IMR-90 (cell line): ENCODE measurements at places on chromosomes 1 and 21. TPM values are rescaled to one million over a fixed set of nuclear protein-coding genes. Genes with fewer than 3 reads are reported as not detected.

GRCh38 chr1:58456470-58456869 lies 90.1 kb downstream of the OMA1 start:
- no peaks in the 10 kb centered on the region for H3K4me1 ChIP-seq
- no peak overlapping the region for H3K4me3 ChIP-seq
- H3K27me3 ChIP-seq: peaks cover 4% of the 10 kb centered on the region
- H3K27ac ChIP-seq: no peak overlapping the region

- H3K4me3 ChIP-seq: no peak overlapping the region
- H3K27me3 ChIP-seq: no peaks in the 10 kb centered on the region
- H3K27ac ChIP-seq: no peak overlapping the region
- H3K4me1 ChIP-seq: no peaks in the 10 kb centered on the region; the same call in 1 of the 2 replicates
- H3K36me3 ChIP-seq: 0 out of 2 replicates have a peak, but pooled peaks cover 1% of the 10 kb centered on the region
Measured at GRCh38 chr1:25634066-25634465, 17.5 kb downstream of the MAN1C1 start.

DNA sequence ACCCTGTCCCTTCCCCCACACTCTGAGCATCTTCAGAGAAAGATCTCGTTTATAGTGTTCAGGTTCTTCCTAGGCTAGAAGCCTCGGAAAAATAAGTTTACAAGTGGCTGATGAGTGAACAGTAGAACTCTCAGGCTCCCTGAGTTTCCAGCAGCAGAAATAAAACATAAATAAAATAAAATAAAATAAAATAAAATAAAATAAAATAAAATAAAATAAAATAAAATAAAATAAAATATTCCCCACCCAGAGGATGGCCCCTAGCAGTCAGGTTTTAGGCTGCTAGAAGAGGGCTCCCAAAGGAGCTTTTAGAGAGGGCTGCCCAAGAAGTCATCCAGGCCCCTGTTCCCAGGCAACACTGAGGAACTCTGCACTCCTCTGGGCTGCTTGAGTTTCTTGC lies 55.1 kb downstream of the KCNC4 start:
- H3K4me3 ChIP-seq: no peak overlapping the region
- no peaks in the 10 kb centered on the region for H3K4me1 ChIP-seq
- DNase-seq: no peak
- no peak overlapping the region for H3K27ac ChIP-seq
- H3K36me3 ChIP-seq: no peaks in the 10 kb centered on the region
- H3K27me3 ChIP-seq: peaks cover 36% of the 10 kb centered on the region

- no peaks in the 10 kb centered on the region for H3K36me3 ChIP-seq
- H3K4me3 ChIP-seq: no peak overlapping the region
- no peak overlapping the region for H3K27ac ChIP-seq
- DNase-seq: no peak
- no peaks in the 10 kb centered on the region for H3K27me3 ChIP-seq
Measured at GRCh38 chr1:234940841-234941240, 187.8 kb downstream of the TOMM20 start.

GRCh38 chr1:157968508-157968907 lies 24.9 kb upstream of the KIRREL1 start:
- H3K36me3 ChIP-seq: no peaks in the 10 kb centered on the region
- H3K27ac ChIP-seq: peak overlapping the region; percentile 46
- peaks cover 15% of the 10 kb centered on the region for H3K4me1 ChIP-seq
- peak; percentile 85 for DNase-seq

GRCh38 chr1:1910651-1911331 lies 4.3 kb upstream of the CALML6 start:
- H3K36me3 ChIP-seq: no peaks in the 10 kb centered on the region
- no peak overlapping the region for H3K27ac ChIP-seq
- H3K4me3 ChIP-seq: no peak overlapping the region
- DNase-seq: no peak
- H3K4me1 ChIP-seq: peaks cover 4% of the 10 kb centered on the region
- peaks cover 3% of the 10 kb centered on the region; the same call in 1 of the 2 replicates for H3K27me3 ChIP-seq

- no peak overlapping the region for H3K27ac ChIP-seq
- H3K4me3 ChIP-seq: no peak overlapping the region
- no peaks in the 10 kb centered on the region for H3K27me3 ChIP-seq
Measured at GRCh38 chr21:15250384-15250783, 185.6 kb upstream of the NRIP1 start.

DNA sequence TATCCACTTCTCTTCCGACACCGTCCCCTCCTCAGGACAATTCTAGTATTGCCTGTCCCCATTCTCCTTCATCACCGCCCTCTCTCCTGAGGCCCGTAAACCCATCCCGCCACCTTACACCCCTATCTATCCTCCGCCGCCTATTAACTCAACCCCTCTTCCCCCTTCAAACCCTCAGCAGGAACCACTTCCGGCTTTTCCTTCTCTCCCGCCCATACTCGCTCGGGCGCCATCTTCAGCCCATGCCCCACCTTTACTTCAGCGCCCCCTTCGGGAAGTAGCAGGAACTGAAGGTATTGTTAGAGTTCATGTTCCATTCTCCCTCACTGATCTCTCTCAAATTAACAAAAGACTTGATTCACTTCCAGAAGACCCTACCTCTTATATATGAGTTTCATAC lies 31.6 kb downstream of the VN1R5 start:
- no peak for DNase-seq
- H3K4me1 ChIP-seq: no peaks in the 10 kb centered on the region
- no peak overlapping the region for H3K4me3 ChIP-seq

- no peak overlapping the region for H3K27ac ChIP-seq
- H3K27me3 ChIP-seq: peaks cover 64% of the 10 kb centered on the region
- DNase-seq: peak; percentile 28
- no peaks in the 10 kb centered on the region for H3K4me1 ChIP-seq
Measured at GRCh38 chr1:201361652-201362504, 15.6 kb downstream of the TNNT2 start.

DNA sequence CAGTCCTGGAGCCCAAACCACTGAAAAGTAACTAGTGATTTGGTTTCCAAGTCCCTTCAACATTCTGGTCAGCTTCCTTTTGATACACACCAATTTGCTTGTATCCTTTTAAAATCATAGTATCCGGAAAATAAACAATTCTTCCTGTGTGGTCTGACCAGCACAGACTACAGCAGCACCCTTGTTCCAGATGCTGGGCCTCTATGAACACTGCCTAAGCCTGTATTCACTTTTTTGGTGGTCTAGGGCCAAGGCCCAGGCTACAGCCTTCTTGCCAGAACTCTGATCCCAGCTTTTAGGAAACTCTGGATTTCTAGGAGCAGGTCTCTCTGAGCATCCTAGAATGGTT lies 801 bp upstream of the DDAH1 start:
- H3K4me1 ChIP-seq: peaks cover 7% of the 10 kb centered on the region
- DNase-seq: peak; percentile 66
- H3K27ac ChIP-seq: peak overlapping the region; percentile 9; the same call in 1 of the 2 replicates
- H3K36me3 ChIP-seq: no peaks in the 10 kb centered on the region

DNA sequence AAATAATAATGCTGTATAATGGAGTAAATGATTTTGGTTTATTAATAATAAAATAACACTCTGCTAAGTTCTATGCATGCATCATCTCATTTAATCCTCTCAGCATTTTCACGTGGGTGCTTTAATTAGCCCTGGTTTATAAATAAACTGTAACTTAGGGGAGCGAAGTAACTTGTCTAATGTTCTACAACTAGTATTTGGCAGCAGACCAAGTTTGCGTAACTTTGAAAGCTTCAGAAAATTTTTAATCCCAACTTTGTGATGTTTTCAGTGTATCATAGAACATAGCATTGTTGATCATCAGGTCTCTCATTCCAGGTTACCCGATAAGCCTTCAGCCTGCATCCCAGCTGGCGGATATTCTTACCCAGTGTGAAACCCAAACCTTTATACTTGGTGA lies 322.4 kb upstream of the SGIP1 start:
- H3K27ac ChIP-seq: no peak overlapping the region
- H3K27me3 ChIP-seq: no peaks in the 10 kb centered on the region
- no peaks in the 10 kb centered on the region for H3K36me3 ChIP-seq
- DNase-seq: no peak
- H3K4me3 ChIP-seq: no peak overlapping the region

DNA sequence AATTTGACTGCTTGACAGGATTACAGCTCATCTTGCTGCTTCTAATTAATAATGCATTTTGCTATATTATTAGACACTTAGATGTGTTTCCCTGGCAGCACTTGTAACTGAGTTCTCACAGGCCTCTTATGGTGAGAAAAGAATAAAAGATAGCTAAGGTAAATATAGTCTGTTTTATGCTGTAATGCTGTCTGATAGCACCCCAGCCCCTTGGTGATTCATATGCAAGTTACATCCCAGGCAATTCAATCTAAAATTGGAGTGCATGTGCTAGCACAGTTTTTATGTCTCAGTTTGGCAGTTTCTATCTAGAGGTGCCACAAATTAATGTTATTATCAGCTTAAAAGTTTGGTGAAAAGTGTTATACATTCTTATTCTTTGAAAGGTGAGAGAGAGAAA lies 42.2 kb downstream of the RGS13 start:
- no peak overlapping the region for H3K4me3 ChIP-seq
- H3K36me3 ChIP-seq: no peaks in the 10 kb centered on the region
- H3K27me3 ChIP-seq: no peaks in the 10 kb centered on the region
- peak; percentile 21 for DNase-seq

DNA sequence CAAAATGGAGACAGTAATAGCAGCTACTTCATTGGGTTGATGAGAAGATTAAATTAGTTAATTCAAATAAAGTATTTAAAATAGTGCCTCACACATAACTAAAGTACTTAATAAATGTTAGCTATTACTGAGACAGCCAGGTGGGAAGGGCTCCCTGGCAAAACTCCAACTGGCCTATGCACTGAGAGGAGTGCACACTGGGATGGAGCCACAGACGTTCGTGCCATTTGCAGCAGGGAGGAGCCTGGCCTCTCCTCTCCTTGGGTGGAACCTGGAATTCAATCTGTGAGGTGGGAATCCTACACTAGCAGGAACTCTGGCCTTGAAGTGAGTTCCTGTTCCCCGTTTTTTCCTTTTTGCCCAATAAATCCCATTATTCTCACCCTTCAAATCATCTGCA lies 28.1 kb downstream of the SLC5A9 start:
- no peaks in the 10 kb centered on the region for H3K4me1 ChIP-seq
- no peak overlapping the region for H3K4me3 ChIP-seq
- no peak overlapping the region for H3K27ac ChIP-seq
- no peaks in the 10 kb centered on the region for H3K27me3 ChIP-seq

DNA sequence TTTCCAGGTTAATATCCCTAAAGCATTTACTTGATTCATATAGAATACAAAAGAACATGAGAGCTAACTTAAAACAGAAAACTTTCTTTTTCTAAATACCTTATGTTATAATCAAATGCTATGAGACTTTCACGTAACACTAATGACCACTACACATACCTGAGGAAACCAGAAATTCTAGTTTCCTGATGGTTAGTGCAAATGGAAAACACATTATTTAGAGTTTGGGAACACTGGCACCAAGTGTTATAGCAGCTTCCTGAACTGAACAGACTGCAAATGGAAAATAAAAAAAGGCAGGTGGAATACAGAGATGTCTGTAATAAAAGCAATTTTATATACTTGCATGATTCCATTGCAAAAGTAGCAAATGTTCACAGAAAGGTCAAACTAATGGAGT lies 15.5 kb downstream of the PAXBP1 start:
- H3K36me3 ChIP-seq: peaks cover 24% of the 10 kb centered on the region
- DNase-seq: no peak
- H3K27ac ChIP-seq: no peak overlapping the region
- H3K4me3 ChIP-seq: no peak overlapping the region
- H3K27me3 ChIP-seq: no peaks in the 10 kb centered on the region

DNA sequence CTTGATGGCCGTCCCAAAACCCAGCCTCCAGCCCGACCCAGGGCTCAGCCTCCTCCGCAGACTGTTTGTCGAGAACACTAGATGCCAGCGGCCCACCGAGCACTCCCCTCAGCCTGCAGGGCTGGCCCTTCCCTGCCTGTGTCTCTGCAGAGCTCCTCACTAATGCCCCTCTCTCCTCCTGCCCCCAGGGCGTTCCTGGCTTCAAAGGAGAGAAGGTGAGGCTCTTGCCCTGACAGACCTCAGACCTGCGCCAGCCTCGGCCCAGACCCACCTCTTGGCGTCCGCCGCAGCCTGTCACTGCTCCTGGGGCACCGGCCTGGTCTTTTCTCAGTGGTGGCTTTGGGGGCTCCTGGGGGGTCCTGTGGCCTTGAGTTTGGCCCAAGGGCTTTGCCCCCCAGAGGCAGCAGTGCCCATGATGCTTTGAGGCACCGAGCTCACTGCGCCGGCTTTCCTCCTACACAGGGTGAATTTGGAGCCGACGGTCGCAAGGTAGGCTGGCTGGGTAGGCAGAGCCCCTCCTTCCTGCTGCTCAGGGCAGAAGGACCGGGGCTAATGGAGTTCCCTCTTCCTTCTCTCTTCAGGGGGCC lies 18.4 kb downstream of the COL6A2 start:
- H3K36me3 ChIP-seq: peaks cover 94% of the 10 kb centered on the region
- no peak for DNase-seq
- peaks cover 2% of the 10 kb centered on the region; the same call in 1 of the 2 replicates for H3K4me1 ChIP-seq

- peaks cover 8% of the 10 kb centered on the region for H3K36me3 ChIP-seq
- no peak for DNase-seq
- no peaks in the 10 kb centered on the region for H3K27me3 ChIP-seq
- H3K27ac ChIP-seq: no peak overlapping the region
- H3K4me3 ChIP-seq: no peak overlapping the region
- H3K4me1 ChIP-seq: peaks cover 4% of the 10 kb centered on the region; the same call in 1 of the 2 replicates
Measured at GRCh38 chr1:178457651-178458050, 39.1 kb downstream of the CLEC20A start.

DNA sequence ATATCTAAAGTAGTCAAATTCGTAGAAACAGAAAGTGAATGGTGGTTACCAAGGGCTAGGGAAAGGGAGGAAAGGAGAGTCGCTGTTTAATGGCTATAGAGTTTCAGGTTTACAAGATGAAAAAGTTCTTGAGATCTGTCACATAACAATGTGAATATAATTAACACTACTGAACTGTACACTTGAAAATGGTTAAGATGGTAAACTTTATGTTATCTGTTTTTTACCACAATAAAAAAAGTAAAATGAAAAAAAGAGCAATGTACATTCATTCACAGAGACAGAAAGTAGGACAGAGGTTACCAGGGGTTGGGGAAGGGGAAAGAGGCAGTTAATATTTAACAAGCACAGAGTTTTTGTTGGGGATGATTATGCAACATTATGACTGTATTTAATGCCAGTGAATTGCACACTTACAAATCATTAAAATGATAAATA lies 53.3 kb upstream of the SEC16B start:
- no peak overlapping the region for H3K4me3 ChIP-seq
- peaks cover 2% of the 10 kb centered on the region; the same call in 1 of the 2 replicates for H3K27me3 ChIP-seq
- no peak overlapping the region for H3K27ac ChIP-seq
- no peaks in the 10 kb centered on the region for H3K36me3 ChIP-seq

- peak overlapping the region; percentile 94 for H3K4me3 ChIP-seq
- H3K36me3 ChIP-seq: peaks cover 21% of the 10 kb centered on the region
- H3K4me1 ChIP-seq: peaks cover 2% of the 10 kb centered on the region; the same call in 1 of the 2 replicates
- DNase-seq: peak; percentile 20
- H3K27me3 ChIP-seq: no peaks in the 10 kb centered on the region
Measured at GRCh38 chr1:37858931-37859506, 373 bp downstream of the MTF1 start.

Gene CHI3L1
- 0.28 TPM in 1 of 2 replicates, not detected in the other for total RNA-seq

Gene FOXJ3
- 28.1 and 30.5 TPM in 2 replicates for total RNA-seq

Gene PGLYRP4
- not detected in 2 replicates for total RNA-seq

Gene C1QC
- not detected in 2 replicates for total RNA-seq

Gene DDR2
- 194 and 245 TPM in 2 replicates for total RNA-seq

Gene ARTN
- total RNA-seq: not detected in 2 replicates

Gene NOS1AP
- total RNA-seq: under 0.01 and 0.18 TPM in 2 replicates

Gene KCNT2
- total RNA-seq: 0.56 and 0.72 TPM in 2 replicates

Gene PPP2R5A
- total RNA-seq: 8.4 and 15.3 TPM in 2 replicates
